ENCODE measurements at places on chromosomes 7 and 10. TPM values are rescaled to one million over a fixed set of nuclear protein-coding genes. Genes with fewer than 3 reads are reported as not detected.

DNA sequence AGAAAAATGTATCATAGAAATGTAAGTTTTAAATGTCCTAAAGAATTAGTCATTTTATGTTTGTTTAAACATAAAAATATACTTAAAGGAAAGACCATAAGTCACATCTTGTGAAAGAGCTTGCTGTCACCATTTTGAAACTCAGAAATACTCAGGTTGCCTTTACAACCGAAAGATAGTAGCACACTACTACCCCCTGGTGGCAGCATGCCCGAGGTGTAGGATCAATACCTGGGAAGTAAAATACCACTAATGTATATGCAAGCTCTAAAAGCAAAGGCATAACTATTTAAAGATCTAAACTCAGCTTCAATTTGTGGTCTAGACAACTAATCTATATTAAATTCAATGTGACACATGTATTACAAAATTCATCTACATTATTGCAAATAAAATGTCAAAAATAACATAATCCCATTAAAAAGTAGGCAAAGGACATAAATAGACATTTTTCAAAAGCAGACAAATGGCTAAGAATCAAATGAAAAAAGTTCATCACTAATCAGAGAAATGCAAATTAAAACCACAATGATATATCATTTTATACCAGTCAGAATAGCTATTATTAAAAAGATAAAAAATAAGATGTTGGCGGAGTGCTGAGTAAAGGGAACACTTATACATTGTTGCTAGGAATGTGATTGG, 47.7 kb upstream of the FGL2 start:
- peak; percentile 81 for DNase-seq

DNA sequence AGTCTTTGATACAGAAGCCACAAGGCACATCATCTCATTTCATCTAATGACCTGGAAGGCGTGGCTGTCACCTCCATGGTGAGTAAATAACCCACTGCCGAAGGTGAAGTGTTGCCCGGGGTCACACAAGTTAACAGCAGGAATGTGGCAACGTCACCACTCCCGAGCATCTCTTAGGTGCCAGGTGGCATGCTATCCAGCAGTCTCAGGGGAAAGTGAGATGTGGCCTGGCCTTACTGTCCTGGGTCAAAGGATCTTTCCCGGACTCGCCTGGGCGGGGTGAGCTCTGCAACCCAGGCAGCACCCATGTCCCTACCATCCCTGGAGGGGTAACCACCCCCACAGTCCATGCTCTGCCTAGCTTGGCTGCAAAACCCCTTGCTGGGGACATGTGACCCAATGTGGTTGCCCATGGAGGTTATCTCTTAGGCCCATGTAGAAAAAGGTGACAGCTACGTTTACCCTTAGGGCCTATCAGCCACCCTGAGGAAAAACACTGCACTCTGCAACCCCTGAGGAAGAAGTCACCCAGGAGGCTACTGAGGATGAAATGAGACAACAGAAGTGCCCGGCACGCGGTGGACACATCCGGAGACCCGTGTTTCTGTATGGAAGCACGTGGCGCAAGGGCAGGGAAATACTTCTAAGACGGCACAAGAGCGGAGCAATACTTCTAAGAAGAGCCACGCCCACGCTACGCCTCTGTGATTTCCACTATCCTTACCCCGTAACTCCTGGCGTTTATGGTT, 52.0 kb downstream of the BAIAP2L1 start:
- no peak for DNase-seq

Gene DUSP5
- total RNA-seq: 3.5 TPM

Gene TMUB1
- total RNA-seq: 48.7 TPM

GRCh38 chr10:71757399-71757922, 15.9 kb downstream of the VSIR start:
- no peak for DNase-seq

DNA sequence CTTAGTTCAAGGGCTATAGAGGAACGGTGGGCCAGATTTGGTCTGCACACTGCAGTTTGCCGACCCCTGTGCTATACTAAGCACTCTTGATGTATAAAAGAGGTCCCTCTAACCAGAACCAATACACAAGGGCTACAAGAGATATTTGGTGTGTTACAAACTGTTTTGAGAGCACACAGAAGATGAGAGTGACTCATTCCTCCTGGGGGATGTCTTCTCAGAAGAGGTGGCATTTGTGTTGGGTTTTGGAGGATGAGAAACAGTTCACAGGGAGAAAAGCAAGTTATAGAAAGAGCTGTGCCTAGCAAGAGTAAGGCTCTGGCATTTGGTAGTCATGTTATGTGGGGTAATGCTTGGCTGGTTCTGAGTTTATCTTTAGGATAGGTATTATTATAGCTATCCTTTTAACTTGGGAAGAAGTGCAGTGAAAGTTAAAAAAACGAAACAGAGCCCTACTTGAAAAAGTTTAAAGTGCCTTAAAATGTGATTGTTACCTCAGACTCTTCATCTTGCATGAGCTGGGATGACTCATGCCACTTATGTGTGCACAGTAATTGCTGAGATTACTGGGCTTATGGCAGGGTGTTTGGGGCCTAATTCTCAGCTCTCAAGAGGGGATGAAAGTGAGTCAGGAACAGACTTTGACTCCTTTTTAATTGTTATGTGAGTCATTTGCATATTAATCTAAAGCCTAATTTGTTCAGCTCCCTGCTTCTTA, 160.4 kb downstream of the KIF20B start:
- DNase-seq: peak; percentile 37

GRCh38 chr10:93378997-93379730, 103.0 kb downstream of the MYOF start:
- DNase-seq: no peak

GRCh38 chr7:51606601-51607154, 290.1 kb upstream of the COBL start:
- no peak for DNase-seq

Gene SPDYE11
- total RNA-seq: not detected

DNA sequence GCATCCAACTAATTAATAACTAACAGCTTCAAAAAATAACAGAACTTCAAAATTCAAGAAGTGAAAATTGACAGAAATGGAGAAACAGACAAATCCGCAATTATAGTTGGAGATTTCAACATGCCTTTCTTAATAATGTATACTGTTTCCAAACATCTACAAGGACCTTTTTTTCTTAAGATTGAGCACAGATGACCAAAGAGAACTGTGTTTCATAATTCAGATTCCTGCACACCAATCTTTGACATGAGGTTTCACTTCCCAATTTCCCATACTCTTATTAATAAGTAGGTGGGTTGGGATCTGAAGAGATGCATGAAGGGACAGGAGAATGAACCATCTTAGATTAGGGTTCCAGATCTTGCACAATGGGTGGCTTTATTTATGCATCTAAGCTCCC, 24.9 kb upstream of the GIMAP7 start:
- DNase-seq: no peak

GRCh38 chr7:90764848-90765570, 168.9 kb downstream of the CDK14 start:
- no peak for DNase-seq

GRCh38 chr7:11570205-11570604, 261.8 kb downstream of the THSD7A start:
- DNase-seq: no peak

Gene ODAD2
- total RNA-seq: 0.32 TPM

GRCh38 chr7:74216361-74216761, 6.6 kb downstream of the LAT2 start:
- no peak for DNase-seq

Gene COL13A1
- total RNA-seq: not detected

Gene IFIT2
- 10.7 TPM for total RNA-seq

DNA sequence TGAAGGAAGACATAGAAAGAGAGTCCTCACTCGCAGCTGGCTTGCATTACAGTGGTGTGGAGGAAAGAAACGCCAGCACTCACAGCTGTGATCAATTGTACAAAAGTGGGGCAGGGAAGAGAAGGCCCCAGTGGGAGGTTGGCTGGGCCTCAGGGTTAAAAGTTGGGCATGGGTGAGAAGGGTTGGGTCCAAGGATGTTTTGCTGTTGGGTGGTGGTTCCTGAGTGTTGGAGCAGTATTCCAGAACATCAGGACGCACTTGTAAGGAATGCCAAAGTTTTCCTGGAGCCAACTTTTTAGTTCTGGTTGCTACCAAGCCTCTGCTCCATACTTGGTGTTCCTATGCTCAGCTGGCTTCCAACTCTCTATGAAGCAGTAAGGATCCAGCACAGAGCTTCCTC, 55.4 kb upstream of the MKRN1 start:
- no peak for DNase-seq

GRCh38 chr7:129698516-129699418, 87.2 kb downstream of the NRF1 start:
- DNase-seq: no peak

All from CD4-positive, alpha-beta memory T cell (primary cell).